ENCODE measurements at places on chromosomes 1 and 21.

DNA sequence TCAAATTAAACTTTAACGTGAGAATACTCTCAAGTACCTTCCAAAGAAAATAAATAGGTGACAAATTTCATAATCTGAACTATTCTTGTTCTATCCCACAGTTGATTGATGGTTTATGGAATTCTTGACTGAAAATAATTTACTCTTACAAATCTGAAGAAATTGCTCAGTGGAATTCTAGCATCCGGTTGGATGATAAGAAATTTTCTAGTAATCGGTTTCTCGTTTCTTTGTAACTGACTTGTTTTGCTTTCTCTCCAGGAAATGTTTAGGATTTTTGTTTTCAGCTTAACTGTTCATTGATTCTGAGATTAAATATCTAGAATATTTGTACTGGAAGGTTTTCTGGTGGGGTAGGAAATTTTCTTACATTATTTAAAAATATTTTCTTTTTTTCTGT is 558.9 kb upstream of the ADAMTS5 start:
- no peak for DNase-seq

- DNase-seq: peak; percentile 33
Measured at GRCh38 chr1:240766831-240767230, 154.9 kb upstream of the GREM2 start.

DNA sequence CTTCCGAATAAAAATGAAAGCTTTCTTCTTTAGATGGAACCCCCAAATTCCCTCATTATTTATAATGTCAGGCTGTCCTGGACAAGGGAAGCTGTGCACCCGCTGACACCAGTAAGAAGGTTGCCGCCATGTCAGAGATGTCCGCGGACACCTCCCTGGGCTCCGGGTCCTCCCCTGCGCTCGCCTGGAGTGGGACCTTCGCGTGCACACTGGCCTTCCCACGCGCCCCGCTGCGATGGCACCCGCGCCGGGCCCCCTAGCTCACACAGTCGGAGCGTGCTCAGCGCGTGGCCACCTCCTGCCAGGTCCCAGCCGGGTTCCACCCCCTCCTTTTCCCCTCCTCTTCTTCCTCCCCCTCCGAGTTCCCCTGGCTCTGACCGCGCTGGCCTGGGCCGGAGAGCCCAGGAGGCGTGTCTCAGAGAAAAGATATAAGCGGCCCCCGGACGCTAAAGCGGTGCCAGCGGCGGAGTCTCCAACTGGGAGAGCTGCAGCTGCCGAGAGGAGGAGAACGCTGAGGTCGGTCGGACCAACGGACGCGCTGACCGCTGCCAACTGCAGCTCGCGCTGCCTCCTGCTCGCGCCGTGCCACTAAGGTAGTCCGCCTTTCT is at the start of gene G0S2:
G0S2 (plus strand) TSS at position 456 of the 608 bp plus-strand sequence. CDS start 273 bp downstream, outside the sequence.
- no peak for DNase-seq

- no peak for DNase-seq
Measured at GRCh38 chr1:32263744-32264143, 12.7 kb downstream of the LCK start.

GRCh38 chr1:19309123-19309813 is 2.7 kb downstream of the AKR7A2 start:
- no peak for DNase-seq

GRCh38 chr1:166170075-166170474 is 3.3 kb upstream of the FAM78B start:
- no peak for DNase-seq

GRCh38 chr1:22236900-22237299 is 94.0 kb upstream of the WNT4 start:
- DNase-seq: no peak

DNA sequence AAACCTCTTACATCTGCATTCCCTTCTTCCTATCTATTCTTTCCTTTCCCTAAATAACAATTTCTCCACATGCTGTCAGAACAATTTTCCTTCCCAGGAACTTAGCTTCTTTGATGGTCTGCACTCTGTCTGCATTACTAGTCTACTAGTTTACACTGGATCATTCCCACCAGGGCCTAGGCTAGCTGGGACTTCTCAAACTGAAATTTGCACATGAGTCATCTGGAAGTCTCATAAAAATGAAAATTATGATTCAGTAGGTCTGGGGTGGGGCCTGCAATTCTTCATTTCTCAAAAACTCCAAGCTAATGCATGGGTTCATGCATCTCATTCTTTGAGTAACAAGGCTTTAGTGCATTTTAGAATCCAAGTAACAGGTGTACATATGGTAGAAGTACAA is 74.2 kb downstream of the GABPA start:
- no peak for DNase-seq

DNA sequence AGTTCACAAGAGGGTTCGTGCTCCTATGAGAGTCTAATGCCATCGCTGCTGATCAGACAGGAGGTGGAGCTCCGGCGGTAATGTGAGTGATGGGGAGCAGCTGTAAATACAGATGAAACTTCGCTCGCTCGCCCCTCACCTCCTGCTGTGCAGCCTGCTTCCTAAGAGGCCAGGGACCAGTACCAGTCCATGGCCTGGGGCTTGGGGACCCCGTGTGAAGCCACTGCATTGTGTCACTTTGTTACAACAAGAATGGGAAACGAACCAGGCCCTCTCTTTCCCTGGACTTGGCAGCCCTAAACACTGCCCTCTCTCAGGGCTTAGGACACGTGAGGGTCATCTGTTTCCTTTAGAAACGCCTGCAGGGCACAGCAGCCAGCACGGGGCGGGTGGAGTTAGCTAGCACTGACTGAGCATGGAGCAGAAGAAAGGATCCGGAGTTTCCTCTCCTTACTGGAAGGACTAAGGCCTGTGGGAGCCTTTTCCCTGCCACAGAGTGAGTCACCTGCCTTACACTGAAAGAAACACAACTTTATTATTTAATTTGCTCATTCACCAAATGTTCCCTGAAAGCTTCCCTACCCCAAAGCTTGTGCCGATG is 185.2 kb upstream of the TMEM51 start:
- peak; percentile 64 for DNase-seq
